HEK293T (cell line): ENCODE measurements at places on chromosomes 2 and 18.

DNA sequence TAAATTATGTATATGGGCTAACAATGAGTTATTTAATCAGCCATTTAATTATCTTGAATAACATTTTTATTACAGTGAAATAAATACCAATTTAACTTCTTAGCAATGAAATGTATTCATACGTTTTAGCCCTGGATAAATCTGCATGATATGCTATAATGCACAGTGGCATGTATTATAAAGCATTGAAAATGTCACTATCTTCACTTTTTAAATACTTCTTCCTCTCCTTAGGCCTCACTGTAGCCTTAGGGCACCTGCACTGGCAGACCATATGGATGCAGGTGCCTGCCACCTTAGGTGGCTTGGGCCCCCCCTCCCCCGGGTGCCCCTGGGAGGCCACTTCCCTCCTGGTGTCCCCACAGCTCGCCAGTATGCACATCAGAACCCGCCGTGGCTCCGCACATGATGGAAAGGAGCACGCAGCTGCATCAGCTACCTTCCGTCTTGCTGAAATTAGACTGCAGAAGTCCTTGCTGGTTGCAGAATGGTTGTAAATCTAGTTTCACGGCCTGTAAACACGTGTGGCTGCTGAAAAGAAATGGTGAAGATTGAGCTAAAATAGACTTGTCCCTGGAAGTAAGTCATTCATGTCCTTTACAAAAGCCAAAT is 56.7 kb downstream of the ADI1 start:
- no peak for DNase-seq

DNA sequence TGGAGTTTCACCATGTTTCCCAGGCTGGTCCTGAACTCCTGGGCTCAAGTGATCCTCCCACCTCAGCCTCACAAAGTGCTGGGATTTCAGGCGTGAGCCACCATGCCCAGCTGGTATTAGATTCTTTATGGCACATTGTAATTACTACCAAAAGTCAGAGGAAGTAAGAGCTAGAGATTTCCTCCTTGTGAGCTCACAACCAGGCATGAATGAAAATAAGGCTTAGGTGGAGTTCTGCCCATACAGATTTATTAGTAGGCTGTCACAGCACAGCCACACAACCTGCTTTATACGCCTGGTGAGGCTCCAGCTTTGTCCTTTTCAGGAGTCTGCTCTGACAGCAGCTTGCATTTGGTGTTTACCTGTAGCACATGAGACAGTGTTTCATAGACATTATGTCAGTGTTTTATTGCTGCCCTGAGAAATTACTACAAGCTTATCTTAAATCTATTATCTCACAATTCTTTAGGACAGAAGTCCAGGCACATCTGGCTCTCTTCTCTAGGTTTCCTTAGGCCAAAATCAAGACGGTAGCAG is 156.6 kb downstream of the TANC1 start:
- DNase-seq, result no peak

DNA sequence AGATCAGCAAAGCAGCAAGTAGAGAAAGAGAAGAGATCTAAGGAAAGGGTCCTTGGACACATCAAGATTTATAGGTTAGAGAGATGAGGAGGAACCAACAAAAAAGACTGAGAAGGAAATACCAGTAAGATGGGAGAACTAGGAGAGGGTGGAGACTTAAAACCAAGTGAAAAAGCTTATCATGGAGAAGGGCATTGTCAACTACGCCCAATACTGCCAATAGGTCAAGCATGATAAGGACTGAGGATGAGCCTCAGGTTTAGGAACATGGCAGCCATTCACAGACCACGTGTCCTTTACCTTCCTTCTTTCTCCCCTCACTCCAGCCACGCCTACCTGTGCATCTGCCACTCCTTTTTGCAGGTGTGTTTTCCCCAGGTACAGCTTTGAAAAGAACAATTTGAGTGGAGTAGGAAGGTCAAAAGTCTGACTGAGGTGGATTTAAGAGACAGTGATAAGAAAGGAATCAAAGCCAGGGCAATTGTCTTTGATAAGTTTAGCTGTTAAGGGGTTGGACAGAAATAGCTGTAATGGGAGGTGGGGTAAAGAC is 238.7 kb downstream of the STK39 start:
- no peak for DNase-seq

DNA sequence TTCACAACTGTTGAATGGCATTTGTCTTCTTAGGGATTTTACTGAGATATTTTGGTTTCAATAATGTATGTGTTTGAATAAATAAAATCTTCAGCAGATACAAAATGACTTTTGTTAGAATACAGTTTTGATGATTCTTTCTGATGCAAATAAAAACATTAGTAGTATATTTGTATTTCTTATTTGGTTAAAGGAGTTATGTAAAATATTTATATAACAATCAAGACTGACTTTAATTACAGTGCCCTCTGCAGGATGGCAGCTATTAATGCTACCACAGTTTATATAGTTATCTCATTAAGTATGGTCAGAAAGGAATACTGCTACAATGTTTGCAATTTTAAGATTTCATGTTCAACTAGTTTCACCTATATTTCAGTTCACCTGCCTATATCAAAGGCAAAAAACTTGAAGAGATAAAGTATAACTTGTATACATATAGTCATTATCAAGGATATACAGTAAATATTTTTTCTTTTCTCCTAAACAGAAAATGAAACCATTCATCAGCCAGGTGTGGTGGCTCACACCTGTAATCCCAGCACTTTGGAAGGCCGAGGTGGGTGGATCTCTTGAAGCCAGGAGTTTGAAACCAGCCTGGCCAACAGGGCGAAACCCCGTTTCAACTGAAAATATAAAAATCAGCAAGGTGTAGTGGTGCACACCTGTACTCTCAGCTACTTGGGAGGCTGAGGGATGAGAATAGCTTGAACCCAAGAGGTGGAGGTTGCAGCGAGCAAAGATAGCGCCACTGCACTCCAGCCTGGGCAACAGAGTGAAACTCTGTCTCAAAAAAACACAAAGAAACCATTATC is 19.8 kb downstream of the ARL5A start:
- no peak for DNase-seq

DNA sequence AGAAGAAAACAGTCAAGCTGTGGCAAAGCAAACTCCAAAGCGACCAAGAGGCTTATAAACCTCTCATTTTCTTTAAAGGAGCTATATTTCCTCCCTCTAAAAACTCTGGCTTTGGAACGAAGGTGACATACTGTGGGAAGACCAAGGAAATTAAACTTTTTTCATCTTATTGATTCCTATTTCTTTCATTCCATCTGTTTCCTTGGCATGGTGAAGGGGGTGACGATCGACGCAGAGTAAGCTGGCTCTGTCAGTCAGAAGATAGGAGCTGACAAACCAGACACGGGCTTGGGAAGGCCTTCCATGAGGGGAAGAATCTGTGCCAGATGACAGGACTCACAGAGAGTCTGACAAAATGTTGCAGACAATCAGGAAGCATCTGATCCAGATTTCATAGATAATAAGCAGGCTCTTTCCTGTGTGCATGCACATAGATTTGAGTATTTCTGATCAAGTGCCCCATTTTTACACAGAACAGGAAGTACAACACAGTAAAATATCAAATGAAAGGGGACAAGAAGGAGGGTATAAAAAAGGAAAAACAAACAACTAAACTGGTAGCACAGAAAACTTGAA is 261.7 kb downstream of the SATB2 start:
- no peak for DNase-seq

DNA sequence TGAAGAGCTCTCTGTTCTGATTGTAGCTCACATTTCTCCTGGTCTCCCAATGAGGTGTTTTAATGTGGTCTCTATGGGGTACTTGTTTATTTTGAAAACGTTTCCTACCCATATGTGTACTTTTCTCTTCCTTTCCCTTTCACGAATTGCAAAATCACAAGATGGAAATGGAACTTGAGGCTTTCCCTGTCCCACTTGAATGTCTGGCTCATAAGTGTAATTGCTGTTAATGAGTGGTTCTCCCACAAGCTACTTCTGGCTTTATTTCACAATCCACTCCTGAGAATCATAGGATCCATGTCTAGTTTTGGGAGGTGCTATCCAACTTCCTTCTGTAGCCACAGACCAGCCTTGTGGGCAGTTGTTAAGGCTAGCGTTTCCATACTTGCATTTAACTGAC is 81.1 kb upstream of the CAVIN2 start:
- DNase-seq, result no peak

DNA sequence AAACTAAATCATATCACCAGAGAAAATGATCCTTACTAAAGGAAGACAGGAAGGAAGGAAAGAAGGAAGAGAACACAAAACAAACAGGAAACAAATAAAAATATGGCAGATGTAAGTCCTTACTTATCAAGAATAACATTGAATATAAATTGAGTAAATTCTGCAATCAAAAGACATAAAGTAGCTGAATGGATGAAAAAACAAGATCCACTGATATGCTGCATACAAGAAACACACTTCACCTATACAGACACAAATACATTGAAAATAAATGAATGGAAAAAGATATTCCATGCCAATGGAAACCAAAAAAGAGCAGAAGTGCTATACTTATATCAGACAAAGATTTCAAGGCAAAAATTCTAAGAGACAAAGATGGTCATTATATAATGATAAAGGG is 18.0 kb upstream of the SRD5A2 start:
- DNase-seq, result no peak

DNA sequence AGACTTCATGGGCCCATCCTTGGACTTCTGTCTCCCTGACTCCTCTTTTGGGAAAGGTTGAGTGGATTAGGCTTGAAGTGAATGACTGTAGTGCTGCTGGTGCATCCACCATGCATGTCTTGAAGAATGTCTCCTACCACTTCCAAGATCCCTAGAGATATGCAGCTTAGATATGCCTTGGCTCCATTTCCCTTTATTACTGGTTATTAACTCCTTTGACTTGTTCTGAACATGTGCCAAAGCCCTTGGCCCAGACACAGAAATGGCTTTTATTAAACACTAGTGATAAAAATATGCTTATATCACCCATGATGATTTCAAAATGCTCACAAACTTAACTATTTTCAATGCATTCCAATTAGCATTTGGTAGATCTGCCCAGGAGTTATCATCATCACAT is 90.0 kb upstream of the SLC14A2 start:
- no peak for DNase-seq

- no peak for DNase-seq
Observed at GRCh38 chr2:110751642-110752041, 19.3 kb downstream of the ACOXL start.

- DNase-seq, result no peak
Observed at GRCh38 chr2:235543128-235543750, 49.4 kb downstream of the AGAP1 start.

DNA sequence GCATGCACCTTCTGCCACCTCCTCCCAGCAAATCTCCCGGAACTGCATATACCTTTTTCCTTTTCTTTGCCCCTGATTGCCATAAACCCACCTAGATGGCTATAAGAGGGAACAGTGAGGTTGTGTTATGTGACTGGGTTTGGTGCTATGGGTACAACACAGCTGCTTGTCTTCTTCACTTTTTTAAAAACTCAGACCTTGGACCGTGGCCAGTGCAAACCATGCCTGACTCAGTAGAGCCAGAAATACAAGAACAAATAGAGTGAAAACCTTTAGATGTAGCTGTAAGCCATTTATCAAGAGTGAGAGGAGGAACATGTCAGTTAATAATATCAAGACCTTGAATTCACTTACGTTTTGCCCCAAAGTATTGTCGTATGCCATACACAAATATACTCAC is 267.4 kb upstream of the CHAC2 start:
- no peak for DNase-seq

GRCh38 chr2:100817388-100817985 is 2.5 kb upstream of the NPAS2 start:
- no peak for DNase-seq

GRCh38 chr2:26672112-26672817 is 20.3 kb upstream of the KCNK3 start:
- no peak for DNase-seq

GRCh38 chr2:240591226-240591625 is 4.7 kb downstream of the CAPN10 start:
- DNase-seq, result no peak

GRCh38 chr2:64354857-64355680 is 98.9 kb upstream of the LGALSL start:
- DNase-seq, result no peak

DNA sequence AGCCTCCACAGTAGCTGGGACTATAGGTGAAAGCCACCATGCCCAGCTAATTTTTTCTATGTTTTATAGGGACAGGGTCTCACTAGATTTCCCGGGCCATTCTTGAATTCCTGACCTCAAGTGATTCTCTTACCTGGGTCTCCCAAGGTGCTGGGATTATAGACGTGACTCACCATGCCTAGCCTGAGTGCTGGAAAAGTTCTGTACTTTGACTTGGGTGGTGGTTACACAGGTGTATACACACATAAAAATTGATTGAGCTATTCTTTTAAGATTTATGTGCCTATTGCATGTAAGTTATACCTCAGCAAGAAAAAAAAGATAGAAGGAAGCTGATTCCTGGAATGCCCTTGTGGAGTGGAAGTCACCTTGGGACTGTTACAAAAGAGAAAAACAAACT is 34.8 kb upstream of the KCNF1 start:
- no peak for DNase-seq

DNA sequence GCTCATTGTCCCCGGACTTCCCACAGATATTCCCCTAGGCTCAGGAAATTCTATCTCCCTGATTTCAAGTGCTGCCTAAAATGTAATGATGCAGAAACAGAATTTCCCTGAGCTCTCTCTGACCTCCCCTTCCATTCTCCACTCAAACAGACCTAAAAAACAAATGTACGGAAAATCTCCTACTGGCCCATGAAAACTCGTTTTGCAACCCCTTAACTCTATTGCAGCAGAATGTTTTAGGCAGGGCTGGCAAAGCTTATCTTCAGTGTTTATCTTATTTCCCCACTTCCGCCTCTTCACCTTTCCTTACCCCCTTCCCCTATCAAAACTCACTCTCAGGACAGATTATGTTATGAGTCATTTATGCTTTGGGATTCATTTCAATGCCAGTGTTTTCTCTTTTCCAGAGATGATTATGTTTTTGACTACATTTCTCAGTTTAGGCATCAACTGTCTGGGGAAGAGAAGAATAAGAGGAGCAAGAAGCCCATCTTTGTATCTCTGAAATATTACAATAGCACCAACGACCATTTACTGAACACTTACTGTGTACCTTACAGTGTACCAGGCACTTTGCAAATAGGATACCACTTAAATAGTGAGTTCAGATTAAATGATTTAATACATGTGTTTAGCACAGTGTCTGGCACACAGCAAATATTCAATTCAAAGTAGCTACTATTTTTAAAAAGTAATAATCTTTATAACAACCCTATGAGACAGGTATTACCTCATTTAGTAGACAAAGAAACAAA is 53.9 kb upstream of the STPG4 start:
- DNase-seq, result no peak

DNA sequence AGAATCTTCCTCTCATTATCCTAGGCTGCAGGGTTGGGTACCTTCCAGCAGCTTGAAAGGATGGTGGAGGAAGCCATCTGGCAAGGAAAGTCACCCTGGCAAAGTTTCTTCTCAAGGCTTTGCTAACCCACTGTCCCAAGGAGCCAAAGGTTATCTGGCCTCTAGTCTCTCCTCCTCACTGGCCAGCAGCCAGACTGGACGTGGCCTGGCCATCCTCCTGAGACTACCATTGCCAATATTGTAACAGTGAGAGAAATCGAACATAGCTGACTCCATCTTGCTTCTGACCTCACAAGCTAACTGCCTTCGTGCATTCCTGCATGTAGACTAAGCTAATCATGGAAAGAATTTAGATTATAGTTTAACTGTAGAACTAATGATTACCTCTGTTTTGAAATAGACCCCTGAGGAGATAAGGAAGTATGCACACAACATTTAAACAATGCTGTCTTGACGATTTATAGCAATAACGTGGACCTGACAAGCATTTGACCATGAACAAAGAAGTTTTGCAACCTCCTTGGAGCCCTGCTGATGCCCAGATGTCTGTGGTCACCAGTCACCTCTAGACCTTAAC is 7.8 kb upstream of the ANXA4 start:
- DNase-seq, result no peak
